ENCODE measurements at places on chromosomes 1 and 21.

DNA sequence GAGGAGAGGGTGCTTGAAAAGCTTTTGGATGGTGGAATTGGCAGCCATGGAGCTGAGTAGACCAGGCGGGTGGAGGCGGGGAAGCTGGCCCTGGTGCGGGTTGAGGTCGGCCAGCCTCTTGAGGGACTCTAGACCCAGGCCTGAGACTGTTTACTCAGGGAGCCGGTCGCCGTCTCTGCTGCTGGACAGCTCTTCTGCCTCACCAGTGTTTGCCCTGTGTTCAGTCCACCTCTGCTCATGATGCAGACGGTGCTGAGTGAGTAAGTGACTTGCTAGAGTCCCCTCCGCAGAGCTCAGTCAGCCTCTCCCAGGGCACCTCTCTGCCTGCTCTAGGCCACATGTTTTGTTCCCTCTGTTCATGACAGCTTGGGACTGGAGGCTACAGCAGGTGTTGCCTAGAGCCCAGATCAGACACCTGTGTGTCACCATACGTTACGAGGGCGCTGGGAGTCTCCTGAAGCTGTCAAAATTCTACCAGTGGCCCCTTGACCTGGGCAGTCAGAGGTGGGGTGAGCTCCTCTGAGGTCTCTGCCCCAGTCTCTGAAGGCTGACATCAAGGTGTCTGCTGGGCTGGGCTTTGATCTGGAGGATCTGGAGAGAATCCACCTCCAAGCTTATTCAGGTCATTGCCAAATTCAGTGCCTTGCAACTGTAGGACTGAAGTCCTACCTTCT lies 73.5 kb upstream of the WNT4 start:
- no peak for DNase-seq

DNA sequence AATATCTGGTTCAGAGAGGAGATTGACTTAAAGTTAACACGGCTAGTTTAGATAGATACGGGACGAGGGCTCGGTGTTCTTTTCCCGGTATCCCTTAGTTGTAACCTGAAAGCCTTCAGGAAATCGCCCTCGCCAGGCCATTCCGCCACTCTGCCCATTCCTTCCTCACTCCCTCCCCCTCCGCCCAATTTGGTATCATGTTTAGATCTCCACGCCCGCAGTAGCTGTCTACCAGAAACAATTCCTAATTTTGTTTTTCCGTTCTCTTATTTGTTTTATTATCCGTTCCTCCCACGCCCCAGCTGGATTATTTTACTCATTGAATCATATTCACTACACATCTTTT lies 685 bp upstream of the VAMP4 start:
- peak; percentile 23 for DNase-seq

GRCh38 chr1:155410931-155411330 lies 90.2 kb downstream of the RUSC1 start:
- DNase-seq: no peak

DNA sequence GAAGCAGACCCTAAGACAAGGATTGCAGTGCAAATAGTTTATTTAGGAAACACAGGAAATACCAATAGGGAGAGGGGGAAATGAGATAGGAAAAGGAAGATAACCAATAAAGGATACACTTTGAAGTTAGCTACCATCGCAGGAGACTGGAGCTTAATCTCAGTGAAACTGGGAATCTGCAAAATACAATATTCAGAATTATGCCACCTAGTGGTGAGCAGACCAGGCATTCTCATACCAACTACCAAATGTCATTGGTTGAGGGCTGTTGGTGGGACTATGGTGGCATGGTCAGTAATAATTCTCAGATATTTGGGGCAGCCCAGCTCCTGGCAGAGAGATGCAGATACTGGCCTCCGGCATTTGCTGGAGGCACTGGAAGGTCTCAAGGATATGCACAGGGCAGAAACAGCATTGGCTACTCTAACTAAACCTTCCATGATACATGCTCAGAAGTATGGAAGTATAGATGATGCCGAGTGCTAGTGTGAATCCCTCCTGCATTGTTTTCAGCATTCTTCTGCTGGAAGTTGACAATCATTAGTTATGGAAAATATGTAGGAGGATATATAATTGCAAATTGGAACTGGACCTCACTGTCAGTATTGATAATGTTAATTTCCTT lies 11.8 kb upstream of the ZFP69B start:
- DNase-seq: peak; percentile 13

GRCh38 chr21:37562920-37563640 lies 196.5 kb downstream of the DYRK1A start:
- DNase-seq: no peak

DNA sequence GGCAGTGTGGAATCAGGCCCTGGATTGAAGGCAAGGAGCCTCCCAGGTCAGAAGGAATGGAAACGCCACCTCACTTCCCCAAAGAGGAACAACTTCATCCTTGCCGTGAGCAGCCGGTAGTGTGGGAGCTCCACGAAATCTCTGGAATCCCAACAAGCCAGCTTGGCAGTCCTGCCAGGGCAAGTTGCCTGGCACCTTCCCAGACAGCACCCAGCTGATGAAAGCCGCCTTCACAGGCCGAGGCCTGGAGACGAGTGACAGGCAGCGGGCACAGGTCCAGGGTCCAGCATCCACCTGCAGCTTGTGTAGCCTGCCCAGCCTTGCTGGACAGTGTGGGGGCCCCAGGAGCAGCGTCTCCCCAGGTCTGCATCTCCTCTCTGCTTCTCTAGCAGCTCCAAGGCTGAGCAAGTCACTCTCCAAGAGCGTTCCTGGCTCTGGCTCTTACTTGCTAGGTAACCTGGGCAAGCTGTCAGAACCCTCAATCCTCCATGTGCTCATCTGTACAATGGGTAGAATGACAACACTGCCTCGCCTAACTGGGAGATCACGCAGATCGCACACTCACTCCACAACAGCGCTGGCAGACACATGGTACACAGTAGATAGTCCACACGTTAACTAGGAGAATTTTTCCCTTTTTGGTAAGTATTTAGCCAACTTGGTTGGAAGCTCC lies 43.0 kb downstream of the ACOT7 start:
- DNase-seq: no peak

DNA sequence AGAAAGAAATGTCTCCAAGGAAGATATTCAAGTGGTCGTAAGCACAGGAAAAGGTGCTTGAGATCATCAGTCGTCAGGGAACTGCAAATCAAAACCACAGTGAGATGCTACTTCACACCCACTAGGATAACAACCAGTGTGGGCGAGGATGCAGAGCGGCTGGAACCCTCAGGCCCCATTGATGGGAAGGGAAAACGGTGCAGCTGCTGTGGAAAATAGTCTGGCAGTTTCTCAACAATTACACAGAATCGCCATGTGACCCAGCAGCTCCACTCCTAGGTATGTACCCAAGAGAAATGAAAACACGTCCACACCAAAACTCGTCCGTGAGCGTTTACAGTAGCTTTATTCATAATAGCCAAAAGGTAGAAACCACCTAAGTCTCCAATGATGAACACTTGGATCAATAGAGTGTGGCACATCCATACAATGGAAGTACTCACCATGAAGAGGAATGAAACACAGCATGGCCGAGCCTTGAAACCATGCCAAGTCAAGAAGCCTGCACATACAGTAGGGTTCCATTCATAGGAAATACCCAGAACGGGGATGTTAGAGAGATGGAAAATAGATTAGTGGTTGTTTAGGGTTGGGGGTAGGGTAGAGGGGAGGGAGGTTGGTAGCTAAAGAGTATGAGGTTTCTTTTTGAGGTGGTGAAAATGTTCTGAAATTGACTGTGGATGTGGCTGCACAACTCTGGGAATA lies 6.1 kb downstream of the DFFB start:
- DNase-seq: no peak

DNA sequence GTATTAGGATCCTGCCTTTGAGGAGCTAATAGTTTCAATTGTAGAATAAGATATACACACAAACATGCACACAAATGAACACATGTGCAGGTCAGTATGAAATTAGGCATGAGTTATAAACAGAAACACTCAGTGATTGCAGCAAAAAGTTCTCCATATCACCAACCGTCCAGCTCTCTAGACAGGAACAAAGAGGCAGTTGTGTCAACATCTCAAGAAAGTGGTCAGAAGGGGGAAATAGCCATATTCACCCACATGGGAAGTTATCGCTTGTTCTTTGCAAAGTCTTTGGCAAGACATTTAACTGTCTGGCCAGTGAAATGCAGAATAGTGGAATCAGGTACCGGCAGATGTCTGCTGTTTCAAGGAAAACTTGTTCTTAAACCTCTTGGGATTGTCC lies 29.4 kb upstream of the PIGC start:
- no peak for DNase-seq

- DNase-seq: no peak
Measured at GRCh38 chr1:104745875-104746274, 996.2 kb downstream of the AMY1C start.

GRCh38 chr1:7372477-7373120 lies 398.5 kb upstream of the VAMP3 start:
- no peak for DNase-seq

- no peak for DNase-seq
Measured at GRCh38 chr1:117120774-117121588, 568 bp downstream of the TRIM45 start.

GRCh38 chr1:225942574-225942973 lies 1.6 kb upstream of the LEFTY2 start:
- no peak for DNase-seq

DNA sequence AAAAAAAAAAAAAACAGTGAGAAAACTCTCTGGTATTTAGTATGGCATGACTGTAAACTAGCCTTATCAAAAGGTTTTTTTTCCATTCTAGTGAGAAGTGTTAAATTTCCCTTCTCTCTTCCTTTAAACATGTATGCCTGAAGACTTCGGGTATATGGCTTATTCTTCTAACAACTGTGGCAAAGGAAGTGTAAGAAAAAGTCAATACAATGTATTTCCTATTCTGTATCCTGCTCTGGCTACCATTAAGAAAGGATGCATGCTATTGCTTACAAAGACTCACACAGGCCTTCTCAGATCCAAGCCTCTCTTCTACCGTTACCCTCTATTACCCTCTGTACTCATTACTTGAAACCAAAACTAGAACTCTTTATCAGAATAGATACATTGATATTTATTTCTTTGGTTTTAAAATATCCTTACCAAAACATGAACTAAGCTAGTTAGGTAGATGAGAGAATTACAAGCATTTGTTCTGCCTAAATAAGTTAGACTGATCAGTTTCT lies 8.4 kb downstream of the CEPT1 start:
- DNase-seq: no peak

- no peak for DNase-seq
Measured at GRCh38 chr1:162712317-162713029, 78.0 kb upstream of the HSD17B7 start.

DNA sequence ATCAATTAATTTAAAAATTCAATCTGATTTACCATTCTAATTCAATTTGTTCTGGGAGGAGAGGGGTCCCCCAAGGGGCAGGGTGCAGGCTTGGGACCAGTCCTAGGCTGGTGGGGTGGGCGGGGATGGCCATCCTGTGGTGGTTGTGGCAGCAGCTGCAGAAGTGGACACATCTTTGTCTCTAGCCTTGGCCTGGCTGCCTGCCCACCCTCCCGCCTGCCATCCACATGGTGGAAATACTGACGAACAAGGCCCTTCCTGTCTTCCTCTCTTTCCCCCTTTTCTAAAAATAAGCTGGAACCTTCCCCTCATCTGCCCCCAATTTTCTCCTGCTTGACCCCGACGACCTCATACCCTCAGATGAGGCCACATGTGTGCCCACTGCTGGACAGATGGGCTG lies 130.9 kb downstream of the FOXD2 start:
- no peak for DNase-seq

GRCh38 chr1:34926894-34927293 lies 2.6 kb downstream of the DLGAP3 start:
- no peak for DNase-seq

GRCh38 chr1:61184040-61184713 lies 101.8 kb downstream of the NFIA start:
- DNase-seq: no peak

- DNase-seq: no peak
Measured at GRCh38 chr1:153790966-153791647, 15.9 kb downstream of the SLC27A3 start.

DNA sequence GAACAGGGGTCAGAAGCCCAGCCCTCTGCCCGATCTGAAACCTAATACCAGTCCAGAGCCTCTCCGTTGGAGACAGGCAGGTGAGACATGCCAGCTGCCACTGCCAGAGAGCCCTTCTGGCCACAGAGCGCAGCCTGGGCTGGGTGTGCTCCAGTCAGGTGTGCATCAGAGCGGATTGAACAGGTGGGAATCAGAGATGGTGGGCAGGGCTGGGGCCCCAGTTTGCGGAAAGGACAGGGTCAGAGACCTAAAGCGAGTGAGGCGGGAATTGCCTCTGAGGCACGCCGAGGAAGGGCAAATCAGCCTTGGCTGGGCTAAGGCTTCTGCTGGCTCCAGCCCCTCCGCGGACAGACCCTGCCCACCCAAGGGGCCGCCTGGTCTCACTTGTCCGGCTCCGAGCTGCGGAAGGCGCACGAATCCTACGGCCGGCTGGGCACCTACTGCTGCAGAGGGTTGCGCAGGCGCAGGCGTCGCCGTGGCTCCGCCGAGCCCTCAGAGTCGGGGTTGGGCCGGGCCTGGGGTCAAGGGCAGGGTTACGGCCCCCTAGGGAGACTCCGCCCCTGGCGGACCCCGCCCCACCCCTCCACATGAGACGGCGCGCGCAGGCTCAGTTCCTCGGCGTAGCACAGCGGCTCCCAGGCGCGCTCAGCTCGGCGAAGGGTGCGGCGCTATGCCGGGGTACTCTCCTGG lies 10.3 kb downstream of the CPLANE2 start:
- DNase-seq: no peak

DNA sequence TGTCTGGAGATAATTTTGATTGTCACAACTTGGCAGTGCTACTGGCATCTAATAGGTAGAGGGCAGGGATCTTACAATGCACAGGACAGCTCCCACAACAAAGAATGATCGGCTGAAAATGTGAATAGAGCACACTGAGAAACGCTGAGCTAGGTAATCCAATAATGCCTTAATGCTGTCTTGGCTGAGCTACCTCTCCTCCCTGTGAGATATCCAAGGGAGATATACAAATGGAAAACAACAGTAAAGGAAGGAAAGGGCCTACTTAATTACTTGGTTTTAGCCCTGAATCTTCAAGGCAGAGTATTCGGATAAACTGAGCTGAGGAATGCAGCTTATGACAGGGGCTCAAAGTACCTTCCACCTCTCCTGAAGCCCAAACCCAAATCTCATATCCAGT lies 2.9 kb downstream of the DNASE2B start:
- no peak for DNase-seq

- DNase-seq: no peak
Measured at GRCh38 chr1:108792420-108792819, 45.9 kb downstream of the STXBP3 start.

GRCh38 chr1:182229921-182230491 lies 161.6 kb downstream of the GLUL start:
- no peak for DNase-seq

- DNase-seq: no peak
Measured at GRCh38 chr1:156640842-156641706, 843 bp upstream of the BCAN start.

DNA sequence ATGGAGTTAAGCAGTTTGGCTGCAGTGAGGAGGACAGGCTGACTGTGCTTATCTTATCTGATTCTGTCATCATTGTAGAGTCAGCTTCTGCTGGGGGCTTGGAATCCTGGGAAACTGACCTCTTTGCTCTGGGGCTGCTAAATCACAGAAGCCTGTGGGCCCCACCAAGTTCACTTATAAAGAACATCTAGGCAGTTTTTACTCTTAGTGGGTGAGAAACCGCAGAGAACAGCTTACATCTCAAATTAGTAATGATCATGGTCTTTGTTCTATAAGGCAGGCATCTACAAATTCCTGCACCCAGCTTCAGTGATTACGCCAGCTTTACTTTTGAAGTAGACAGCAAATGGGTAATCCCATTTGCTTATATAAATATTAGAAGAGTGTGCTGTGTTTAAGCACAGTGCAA lies 75.7 kb downstream of the ZC3H11B start:
- DNase-seq: no peak

Data from activated CD4-positive, alpha-beta T cell treated with anti-CD3 and anti-CD28 coated beads for 4 hours (primary cell).